ENCODE measurements at places on chromosomes 6 and 20.

GRCh38 chr6:111472933-111473435 is 10.0 kb downstream of the REV3L start:
- DNase-seq = no peak

GRCh38 chr6:24981386-24981760 is 45.6 kb upstream of the RIPOR2 start:
- DNase-seq = no peak

GRCh38 chr6:104357928-104358327 is 501.8 kb downstream of the HACE1 start:
- no peak for DNase-seq

DNA sequence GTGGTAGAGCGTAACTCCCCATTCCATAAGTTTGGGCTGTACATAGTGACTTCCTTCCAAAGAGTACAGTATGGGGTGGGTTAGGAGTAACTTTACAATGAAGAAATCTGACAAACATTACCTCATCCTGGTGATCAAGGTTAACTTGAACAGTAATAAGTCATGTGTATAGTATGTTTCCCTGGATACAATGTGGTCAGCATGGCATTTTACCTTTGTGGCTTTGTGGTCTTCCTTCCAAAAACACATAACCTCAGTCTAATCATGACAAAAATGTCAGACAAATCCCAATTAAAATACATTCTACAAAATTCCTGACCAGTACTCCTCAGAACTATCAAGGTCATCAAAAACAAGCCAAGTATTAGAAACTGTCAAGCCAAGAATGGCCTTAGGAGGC is 225.1 kb downstream of the UBE3D start:
- no peak for DNase-seq

DNA sequence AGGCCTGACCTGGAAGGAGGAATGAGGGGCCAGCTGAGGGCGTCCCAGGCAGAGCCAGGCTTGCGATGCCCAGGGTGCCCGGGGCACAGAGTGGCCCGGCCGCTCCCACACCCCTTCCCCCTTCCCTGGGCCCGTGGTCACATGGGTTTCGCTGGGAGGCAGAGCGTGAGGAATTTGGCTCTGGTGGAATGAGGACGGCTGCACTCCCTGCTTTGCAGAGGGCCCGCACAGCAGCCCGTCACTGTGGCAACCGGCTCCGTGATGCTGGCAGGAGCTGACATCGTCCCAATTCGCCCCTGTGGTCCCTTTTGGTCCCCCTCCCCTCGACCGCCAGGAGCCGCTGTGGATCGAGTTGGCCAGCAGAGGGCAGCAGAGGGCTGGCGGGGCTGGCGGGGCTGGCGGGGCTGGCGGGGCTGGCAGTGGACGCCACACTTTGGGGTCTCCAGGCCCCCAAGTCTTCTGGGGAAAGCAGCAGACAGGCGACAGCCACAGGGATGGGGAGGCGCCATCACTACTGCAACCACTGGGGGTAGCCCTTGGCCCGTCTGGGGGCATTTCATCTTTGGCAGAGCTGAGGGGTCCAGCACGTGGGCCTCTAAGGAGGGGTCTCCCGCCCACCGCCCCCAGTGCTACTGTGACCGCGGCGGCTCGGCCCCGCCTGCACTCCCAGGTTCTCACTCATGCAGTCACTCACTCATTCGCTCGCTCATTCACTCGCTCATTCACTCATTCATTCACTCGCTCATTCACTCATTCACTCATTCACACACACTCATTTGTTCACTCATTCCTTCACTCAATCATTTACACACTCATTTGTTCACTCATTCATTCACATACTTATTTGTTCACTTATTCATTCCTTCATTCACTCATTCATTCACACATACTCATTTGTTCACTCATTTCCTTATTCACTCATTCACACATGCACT is 49.7 kb upstream of the BHLHE23 start:
- DNase-seq = peak; percentile 74

DNA sequence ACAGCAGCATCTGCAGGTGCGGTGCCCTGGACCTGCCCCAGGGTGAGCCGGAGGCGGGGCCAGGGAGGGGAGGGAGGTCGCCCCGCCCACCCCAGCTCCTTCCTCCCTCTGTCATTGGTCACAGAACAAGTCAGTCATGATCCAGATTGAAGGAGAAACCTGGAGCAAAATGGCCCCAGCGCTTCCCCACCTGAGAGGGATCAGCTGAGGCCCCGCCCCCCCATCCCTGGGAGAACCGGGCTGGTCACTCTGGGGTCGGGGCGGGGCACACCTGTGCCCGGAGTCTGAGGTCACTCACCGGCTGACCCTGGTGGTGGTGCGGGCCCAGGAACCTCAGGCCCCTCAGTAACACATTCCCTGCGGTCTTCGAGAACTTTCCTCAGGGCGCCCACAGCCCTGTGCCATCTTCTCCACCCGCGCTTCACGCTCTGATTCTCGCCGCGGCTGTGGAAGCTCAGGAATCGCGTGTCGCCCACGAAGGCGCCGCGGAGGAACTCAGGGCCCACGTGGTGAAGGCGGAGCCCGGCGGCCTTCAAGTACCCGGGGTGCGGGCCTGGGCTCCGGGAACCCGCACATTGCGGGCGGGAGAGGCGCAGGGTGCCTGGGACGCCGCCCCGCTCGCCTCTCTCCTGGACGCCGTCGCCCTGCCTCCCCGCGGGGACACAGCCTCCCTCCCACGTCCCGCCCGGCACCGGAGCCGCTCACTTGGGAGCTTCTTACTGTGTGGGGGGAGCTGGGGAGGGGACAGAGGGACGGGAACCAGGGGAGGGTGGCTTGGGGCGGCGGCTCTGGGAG is 36.4 kb upstream of the HLA-C start:
- peak; percentile 72 for DNase-seq

- DNase-seq = no peak
Measured at GRCh38 chr20:3354247-3354646, 53.2 kb downstream of the DNAAF9 start.

DNA sequence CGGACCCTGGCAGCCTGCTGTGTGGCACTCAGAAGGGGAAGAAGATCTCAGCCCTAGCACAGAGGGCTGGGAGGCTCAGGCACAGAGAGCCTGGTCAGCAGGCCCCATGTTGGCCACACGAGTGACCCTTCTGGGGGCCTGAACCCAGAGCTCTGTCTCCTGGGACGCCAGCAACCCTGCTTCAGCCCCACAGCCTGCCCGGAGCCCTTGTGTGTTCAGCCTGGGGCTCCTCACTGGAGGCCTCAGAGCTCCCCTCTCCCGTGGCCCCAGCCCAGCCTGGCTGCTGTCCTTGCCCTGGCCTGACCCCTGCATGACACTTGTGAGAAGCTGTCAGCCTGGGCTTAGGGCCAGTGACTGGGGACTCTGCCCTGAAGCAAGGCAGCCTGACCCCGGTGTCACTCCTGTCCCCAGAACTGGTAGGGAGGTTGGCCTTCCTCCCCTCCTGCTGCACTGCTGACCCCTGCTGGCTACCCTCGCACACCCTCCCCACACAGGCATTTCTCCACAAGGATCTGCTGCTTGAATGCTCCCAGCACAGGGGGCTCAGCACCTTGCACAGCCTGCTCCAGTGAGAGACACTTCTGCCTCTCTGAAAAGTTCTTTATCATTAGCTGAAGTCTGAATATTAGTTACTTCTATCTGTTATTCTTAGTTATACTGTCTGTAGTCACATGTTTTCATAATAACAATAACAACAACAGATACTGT is 15.4 kb upstream of the IP6K3 start:
- peak; percentile 68 for DNase-seq

GRCh38 chr20:34115232-34115631 is 3.2 kb upstream of the EIF2S2 start:
- no peak for DNase-seq
